ENCODE measurements at places on chromosomes 2 and 18.

GRCh38 chr2:66688951-66689350, 254.0 kb downstream of the MEIS1 start:
- DNase-seq: no peak

DNA sequence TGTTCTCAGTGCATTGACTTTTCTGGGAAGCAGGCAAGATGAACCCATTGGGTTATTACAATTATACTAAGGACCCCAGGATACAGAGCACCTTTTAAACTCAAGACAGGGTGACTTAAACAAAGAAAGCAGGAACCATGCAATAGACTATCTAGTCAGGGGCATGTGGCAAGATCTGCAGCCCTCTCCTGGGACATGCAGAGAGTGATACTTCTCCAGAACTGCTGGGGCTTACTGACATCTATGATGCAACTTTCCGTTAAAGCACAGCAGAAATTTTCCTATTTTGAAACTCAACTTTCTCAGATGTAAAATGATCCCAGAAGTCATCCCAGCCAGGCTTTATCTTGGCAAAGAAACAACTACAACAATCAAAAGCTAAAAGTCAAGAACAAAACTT, 162.2 kb upstream of the HNMT start:
- no peak for DNase-seq

DNA sequence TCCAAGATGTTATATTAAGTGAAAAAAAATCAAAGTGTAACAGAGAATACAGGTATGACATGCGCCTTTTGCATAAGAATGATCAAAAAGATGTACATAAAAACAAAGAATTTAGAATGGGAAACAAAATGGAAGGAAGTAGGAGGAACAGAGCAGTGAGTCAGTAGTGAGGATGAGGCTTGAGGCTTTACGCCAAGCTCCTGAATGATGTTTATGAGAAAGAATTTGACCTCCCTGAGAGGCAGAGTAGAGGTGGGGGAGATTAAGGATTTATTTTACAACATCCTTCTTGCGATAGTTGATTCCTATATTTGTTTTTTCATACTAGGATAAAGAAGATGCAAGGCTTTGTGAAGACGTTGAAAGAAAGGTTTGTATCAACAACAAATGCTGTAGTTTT, 81.4 kb downstream of the DCDC2C start:
- no peak for DNase-seq

DNA sequence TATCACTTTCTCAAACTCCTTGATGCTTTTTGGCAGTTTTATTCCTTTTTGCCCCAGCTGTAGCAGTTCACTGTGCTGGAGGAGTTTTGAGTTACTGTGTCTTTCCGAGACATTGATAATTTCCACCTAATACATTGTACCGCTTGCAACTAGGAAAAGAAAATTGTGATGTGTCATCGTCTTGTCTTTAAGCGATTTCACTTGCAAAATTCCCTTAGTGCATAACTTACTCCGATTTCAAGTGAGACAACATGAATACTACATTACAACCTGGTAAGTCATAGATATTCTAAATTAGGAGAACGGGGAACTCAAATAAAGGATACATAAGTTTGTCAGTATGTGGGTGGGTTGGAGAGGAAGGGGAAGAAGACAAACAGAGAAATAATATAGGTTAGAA, 340.5 kb upstream of the KYNU start:
- DNase-seq: no peak

DNA sequence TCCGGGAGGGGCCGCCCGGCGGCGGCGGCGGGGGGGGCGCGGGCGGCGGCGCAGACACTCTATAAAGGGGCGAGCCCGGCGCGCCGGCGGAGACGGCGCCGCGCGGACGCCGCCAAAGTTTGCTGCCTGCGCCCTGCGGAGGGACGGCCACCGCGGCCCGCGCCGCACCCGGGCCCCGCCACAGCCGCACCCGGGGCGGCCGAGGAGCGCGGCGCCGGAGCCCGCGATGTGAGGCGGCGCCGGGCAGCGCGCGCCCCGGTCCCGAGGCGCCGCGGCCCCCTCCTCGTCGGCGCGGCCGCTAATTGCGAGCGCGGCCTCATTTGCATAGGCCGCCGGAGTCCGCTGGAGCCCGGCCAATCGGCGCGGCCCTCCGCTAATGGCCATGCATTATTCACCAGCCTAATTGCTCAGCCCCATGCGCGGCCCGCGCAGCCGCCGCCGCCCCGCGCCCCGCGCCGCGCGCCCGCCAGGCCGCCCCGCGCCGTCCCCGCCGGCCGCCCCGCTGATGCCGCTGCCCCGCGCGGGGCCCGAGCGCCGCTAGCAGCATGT, at the start of gene SALL3:
Gene SALL3 (plus strand): TSS at position 89 of the 549 bp plus-strand sequence. CDS start 457 bp downstream, at position 546.
- no peak for DNase-seq

GRCh38 chr2:23465936-23466335, 81.0 kb downstream of the KLHL29 start:
- DNase-seq: no peak

DNA sequence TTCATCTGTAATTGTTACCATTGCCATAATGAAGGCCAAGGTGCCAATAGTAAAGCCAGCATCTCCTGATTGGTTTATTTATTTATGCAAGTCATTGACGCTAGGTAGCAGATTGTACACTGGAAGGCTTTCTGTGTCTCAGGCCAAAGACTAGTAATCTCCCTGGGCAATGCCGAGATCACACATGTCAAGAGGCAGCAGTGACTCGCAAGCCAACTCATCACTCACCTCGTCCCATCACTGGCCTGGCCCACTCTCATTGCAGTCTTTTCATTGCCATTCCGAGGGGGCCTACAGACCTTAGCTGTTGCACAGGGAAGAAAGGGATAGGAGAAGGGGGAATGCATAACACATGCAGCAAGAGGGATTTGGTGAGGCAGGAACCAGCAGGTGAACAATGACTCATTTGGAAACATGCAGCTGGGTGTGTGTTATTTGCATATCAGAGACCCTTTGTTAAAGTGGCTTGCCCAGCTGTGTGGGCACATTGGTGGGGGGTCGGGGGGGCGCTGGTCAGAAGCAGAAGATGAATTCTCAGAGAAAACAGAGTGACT, 448.7 kb upstream of the HNRNPA3 start:
- no peak for DNase-seq

DNA sequence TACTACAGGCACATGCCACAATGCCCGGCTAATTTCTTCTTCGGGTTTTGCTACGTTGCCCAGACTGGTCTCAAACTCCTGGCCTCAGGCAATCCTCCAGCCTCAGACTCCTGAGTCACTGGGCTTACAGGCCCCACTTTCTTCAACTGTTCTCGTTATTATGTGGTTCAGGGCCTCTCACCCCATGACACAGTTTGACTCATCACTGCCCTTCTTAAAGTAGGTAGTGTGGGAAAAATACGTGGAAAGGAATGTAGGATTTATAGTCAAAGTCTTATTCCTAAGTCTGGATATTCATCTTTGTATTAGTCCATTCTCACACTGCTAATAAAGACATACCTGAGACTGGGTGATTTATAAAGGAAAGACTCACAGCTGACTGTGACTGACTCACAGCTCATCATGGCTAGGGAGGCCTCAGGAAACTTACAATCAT, 19.4 kb downstream of the CENPA start:
- no peak for DNase-seq

GRCh38 chr2:233264667-233265066, 13.2 kb downstream of the ATG16L1 start:
- DNase-seq: no peak

DNA sequence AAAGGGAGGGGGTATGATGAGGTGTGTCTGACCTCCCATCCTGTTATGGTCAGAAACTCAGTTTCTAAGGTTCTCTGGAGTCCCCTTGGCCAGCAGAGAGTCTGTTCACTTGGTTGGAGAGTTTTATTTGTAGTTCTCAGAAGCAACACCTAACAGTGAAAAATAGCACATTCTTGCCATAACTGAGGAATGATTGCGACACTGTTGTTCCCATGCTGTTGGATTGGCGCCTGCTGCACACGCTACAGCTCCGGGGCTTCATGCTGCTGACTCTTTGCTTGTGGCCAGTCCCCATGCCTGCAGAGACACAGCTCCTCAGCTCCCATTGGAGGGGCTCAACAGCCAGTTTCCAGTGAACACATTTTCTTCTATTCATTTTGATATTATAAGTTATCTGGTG, 42.1 kb downstream of the TPGS2 start:
- no peak for DNase-seq

DNA sequence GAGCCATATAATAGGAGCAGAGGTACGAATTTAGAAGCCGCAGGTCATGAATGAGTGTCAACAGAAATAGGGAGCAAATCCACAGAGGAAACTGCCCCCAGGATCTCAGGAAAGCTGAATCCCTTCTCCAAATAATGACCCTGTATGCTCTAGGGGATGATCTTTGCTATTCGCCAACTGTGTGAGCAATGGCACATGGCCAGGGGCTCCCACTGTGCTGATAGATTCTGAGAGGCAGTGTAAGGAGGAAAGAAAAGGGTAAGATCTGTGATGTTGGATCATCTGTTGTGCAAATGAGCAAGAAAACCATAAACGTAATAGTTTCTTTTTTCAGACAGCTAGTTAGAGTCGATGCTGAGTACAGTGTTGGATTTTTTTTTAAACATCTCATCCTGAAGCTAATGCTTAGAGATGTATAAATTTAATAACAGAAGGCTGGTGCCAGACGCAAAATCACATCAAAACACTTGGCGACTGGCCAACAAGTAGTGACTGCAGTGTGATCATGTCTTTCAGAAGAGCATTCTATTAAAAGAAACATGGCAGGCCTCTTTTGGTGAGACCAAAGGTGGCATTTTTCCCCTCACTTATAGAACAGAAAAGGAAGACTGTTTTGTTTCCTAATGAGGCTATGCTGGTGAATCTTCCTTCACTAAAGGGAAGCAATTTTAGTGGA, 77.4 kb downstream of the ABCA12 start:
- no peak for DNase-seq

GRCh38 chr18:31850844-31851243, 90.2 kb upstream of the SLC25A52 start:
- DNase-seq: no peak

DNA sequence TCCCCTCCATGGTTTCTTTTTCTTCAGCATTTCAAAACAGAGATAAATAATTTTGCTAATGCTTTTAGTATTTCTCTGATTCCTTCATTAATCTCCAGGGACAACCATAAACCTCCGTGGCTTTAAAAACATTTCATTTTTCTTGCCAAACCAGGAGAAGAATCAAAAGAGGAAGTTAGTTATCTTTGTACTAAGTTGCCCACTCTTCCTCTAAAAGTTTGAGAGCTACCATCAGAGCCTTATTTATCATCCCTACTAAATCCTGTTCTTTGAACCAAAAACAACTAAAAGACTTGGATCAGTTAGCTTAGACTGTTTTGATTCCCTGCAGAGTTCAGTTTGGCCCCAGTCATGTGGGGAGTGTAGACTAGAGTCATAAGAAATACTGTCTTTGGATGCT, 208.4 kb downstream of the SETBP1 start:
- DNase-seq: no peak

GRCh38 chr2:224882291-224883171, 159.7 kb downstream of the DOCK10 start:
- no peak for DNase-seq

DNA sequence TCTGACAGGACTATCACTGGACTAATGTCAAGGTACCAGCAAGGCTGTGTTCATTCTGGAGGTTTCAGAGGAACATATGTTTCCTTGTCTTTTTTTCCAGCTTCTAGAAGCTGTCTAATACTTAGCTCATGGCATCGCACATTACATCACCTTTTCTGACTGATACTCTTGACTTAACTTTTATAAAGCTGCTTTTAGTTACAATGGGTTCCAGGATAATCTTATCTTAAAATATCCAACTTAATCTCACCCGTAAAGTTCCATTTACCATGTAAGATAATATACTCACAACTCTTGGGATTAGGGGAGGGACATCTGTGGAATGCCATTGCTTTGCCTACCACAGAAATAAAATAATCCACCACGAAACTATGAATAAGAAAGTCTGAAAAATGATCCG, 394.2 kb downstream of the CDH19 start:
- DNase-seq: no peak

- DNase-seq: no peak
These were observed 17.1 kb upstream of the B3GNT2 start for GRCh38 chr2:62178741-62179271.

GRCh38 chr2:219440388-219441256, 6.0 kb downstream of the SPEG start:
- no peak for DNase-seq

- no peak for DNase-seq
These were observed 88.7 kb downstream of the KLHL14 start for GRCh38 chr18:32684096-32684495.

GRCh38 chr2:58428096-58429013, 187.2 kb upstream of the FANCL start:
- DNase-seq: no peak

DNA sequence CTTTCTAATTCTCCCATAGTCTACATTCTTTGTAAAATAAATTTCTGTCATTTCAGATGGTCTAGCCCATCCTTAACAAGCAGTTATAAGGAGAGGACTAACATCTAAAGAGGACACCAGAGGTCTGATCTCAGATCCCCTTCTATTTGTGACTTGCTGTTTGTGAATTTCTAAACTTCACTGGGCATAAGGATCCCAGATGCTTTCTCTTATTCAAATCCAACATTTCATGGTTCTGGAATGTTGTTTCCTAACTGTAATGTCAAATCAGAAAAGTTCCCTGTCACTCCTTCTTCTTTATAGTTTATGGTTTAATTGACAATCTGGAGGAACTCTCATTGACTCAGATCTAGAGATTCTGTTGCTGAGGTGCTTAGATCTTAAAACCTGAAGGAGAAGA, 430.2 kb downstream of the MEIS1 start:
- DNase-seq: no peak

- DNase-seq: no peak
These were observed 49.9 kb upstream of the DAPL1 start for GRCh38 chr2:158745067-158745865.

GRCh38 chr2:102660070-102660469, 40.7 kb downstream of the SLC9A2 start:
- DNase-seq: no peak

- no peak for DNase-seq
These were observed 201.7 kb downstream of the NAPG start for GRCh38 chr18:10727477-10727876.

DNA sequence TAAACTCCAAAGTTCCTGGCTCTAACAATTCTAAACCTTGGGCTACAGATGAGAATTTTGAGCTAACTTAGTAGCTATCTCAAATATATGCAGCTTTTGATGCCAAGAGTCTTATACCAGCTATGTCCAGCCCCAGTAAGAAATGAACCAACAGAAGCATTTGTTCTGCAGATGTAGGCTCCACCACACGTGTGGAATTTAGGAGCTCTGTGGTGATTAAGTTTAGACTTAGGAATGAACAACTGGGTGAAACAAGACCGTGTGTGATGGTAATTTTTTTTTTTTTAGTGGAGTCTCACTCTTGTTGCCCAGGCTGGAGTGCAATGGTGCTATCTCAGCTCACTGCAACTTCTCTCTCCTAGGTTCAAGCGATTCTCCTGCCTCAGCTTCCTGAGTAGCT, 179.7 kb downstream of the ANKRD30B start:
- DNase-seq: no peak

DNA sequence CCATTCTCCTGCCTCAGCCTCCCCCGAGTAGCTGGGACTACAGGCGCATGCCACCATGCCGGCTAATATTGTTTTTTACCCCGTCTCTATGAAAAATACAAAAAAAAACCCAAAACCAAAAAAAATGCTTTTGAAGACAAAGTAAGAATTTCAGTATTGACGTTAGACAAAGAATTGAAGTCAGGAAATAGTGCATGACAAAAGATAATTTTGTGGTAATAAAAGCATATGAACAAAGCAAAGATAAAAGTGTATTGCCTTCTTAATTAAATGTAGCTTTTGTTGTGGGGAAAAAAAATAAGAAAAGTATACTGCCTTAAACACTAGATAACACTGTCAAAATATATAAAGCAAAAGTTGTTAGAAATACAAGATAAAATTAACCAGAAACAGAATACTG, 86.8 kb downstream of the ANKRD12 start:
- DNase-seq: no peak
